ENCODE measurements at places on chromosomes 3 and 15.

- DNase-seq, result no peak
Observed at GRCh38 chr3:135311699-135312098, 516.6 kb downstream of the EPHB1 start.

GRCh38 chr3:150348500-150348899 lies 59.6 kb upstream of the TSC22D2 start:
- DNase-seq, result no peak

DNA sequence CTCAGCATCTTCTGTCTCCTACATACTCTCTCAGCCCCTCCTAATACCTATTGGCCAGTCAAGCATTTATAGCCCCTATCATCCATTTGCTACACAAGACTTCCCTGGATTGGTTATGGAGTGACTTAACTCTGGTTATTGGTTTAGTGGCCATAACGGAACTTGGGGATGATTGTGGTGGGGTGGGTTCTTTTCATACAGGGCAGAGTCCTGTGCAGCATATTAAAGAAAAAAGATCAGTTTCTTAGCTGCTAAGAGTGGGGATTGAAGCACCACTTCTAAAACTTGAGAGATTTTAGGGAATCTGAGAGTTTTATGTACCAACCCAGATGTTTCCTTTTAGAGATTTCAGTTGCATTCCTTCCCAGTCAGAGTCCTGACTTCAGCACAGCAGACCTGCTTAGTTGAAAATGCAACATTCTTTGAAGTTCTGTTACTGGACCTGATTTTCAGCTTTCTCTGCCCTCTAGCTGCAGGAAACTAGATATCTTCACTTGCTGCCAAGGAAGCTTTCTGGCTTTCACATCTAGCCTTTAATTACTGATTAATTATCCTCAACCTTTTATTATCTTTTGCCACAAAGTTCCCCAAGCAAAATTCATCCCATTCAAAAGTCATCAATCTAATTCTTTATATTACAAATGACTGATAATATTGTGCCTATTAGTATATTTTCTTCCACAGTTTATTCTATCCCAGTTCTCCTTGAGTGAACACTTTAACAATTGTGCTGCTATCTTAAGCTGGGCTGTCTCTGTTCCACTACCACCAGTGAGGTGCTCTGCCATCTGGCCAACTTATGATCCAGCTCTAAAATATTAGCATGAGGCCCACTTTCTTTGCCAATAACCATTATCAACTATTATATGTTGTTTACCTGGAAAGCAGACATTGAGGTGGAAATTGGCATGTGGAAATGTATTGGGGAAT lies 906.0 kb upstream of the ALCAM start:
- no peak for DNase-seq

DNA sequence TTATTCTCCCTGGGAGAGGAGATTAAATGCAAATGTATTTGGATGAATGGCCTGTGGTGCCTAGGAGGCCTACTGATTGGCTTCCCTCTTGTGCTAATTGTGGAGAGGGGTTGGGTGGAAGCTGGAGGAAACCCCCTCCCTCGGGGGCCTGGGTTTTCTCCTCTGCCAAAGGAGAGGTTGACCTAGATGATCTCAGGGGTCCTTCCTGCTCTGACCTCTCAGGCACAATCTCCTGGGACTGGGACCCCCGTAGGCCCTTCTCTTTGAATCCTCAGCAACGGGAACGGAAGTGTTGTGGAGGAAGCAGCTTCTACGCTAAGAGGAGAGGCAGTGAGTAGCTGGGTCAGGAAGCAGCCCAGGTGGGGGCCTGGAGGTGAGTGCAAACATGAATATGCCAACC lies 40.5 kb upstream of the MAGEF1 start:
- DNase-seq, result no peak

GRCh38 chr15:58521293-58521991 lies 89.7 kb downstream of the LIPC start:
- no peak for DNase-seq

GRCh38 chr3:170178651-170179050 lies 2.9 kb downstream of the PHC3 start:
- DNase-seq, result no peak

- no peak for DNase-seq
Observed at GRCh38 chr3:193509103-193509965, 45.4 kb downstream of the ATP13A4 start.

DNA sequence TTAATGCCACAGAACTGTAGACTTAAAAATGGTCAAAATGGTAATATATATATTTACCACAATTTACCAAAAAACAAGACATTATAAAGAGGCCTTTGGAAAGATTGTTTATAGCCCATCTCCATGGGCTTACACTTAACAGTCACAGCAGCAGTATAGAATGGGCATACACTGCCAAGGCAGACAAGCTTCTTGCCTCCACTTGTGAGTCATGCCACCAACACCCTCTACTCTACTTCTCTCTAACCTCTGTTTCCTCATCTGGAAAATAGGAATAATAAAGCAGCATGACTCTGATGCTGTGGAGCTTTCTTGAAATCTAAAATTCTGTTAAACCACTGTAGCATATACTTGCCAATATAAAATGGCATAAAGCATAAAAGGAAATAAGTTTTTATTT lies 14.4 kb upstream of the GPR156 start:
- DNase-seq, result no peak

- no peak for DNase-seq
Observed at GRCh38 chr15:57015897-57016296, 97.5 kb downstream of the TCF12 start.

DNA sequence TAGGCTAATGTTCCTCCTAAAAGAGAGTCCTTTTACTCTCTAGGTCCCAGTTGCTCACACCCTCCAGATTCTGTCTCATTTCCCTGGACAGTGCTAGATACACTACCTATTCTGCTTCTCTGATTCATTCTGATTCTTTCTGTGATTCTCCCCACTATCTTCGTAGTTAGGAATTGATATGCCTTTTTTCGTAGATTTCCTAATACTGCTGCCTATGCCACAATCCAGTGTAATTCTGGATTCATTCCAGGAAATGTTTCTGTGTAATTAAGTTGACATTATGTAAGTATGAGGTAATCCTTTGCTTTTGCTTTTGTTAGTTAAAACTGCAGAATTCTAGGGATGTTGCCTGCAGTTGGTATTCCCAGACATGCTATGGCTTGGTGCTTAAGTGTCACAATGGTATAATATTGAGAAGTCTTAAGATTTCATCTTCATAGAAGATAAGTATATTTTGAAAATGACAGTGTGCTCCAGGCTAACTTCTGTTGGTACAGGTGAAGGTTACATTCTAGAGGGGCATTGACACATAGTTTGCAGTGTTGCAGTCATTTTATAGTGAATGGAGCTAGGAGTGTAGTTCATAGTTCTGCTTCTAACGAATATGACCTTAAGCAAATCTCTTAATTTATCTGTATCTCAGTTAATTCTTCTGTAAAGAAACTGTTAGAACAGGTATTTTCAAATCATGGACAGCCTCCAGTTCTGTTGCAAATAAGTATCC lies 54.3 kb downstream of the RIOX2 start:
- no peak for DNase-seq

DNA sequence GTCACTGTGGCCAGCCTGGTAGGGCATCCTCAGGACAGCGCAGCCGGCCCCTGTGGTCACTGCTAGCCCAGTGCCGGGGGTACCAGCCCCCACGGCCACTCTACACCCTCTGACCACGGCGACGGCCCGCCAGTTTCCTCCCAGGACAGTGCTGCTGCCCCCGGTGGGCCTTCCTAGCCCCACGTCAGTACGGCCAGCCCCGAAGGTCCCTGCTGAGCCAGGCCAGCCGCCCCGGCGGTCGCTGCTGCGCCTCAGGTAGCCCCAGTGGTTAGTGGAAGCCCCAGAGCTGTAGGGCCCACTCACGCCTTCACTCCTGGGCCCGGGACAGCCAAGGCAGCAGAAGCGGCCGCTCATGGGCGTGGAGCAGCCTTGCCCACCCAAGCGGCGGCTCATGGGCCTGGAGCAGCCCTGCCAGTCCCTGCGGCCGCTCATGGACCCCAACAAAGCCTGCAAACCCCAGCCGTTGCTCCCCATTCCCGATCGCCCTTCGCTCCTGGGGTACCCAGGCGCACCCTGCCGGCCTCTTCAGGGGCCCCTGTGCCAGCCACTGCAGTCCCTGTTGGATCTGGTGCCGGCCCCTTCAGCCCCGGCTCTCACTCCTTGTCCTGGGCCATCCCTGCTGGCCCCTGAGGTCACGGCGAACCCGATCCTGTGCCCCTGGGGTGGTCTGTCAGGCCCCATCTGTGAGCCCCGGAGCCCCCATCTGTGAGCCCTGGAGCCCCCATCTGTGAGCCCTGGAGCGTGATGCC lies 9.5 kb upstream of the ROPN1B start:
- DNase-seq, result no peak

DNA sequence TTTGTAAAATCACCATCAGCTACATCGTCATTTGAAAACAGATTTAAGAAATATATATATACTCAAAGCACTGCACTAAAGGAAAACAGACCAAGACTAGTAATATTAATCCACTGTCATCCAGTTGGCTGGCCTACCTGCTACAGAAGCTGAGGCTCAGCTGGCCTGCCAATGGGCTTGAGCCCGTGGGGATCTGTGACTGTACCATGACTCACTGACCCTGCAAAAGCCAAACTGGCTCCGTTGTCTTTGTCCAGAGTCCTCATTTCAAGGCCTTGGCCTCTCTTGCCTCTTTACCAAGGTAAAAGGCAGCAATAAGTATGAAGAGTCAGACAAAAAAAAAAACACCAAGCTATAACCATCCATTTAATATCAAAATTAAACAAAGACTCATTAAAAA lies 463.5 kb upstream of the RASGRP1 start:
- no peak for DNase-seq

DNA sequence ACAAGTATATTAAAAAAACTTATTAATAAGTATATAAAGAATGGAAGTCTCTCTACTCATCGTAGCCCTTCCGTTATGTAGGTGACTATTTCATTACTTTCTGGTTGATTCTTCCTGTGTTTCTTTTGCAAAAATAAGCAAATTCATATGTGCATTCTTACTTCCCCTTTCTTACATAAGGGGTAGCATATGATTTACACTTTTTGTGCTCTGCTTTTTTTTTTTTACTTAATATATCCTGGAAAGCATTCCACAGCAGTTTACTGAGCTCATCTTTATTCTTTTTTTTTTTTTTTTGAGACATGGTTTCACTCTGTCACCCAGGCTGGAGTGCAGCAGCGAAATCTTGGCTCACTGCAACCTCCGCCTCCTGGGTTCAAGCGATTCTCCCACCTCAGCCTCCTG lies 12.9 kb downstream of the SCAMP5 start:
- DNase-seq, result no peak

- DNase-seq, result no peak
Observed at GRCh38 chr3:149809699-149810098, 3.3 kb upstream of the RNF13 start.

- no peak for DNase-seq
Observed at GRCh38 chr15:71331173-71331572, 215.9 kb downstream of the THSD4 start.

- DNase-seq, result no peak
Observed at GRCh38 chr15:57090496-57090859, 172.0 kb downstream of the TCF12 start.

- DNase-seq, result no peak
Observed at GRCh38 chr15:27686971-27687370, 412.1 kb downstream of the OCA2 start.

GRCh38 chr3:13504161-13504831 lies 24.2 kb downstream of the HDAC11 start:
- no peak for DNase-seq

DNA sequence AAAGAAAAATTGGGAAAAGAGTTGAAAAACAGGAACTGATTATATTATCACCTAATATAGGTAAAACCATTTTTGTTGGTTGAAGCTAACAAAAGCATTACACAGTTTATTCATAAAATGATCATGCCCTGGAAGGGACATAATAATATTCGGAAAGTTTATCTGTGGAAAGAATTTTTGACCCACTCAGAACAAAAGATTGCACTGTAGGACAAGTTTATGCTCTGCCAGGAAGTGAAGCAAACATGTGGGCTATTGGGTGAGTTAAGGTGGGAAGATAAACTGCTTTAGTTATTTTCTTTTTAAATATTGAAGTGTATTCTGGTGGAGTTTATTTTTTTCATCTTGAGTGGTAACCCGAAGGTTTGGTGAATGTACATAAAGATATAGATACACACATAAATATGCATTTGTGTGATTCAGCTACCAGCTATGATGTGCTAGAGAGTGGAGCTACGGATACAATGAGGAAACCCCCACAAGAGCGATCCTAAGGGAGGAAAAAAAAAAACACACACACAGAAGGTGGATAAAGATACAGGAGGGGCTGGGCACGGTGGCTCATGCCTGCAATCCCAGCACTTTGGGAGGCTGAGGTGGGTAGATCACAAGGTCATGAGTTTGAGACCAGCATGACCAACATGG lies 506.4 kb upstream of the THBS1 start:
- DNase-seq, result no peak

- DNase-seq, result no peak
Observed at GRCh38 chr15:23472678-23473077, 25.6 kb upstream of the GOLGA6L2 start.

- no peak for DNase-seq
Observed at GRCh38 chr15:35783203-35783602, 237.2 kb upstream of the DPH6 start.

DNA sequence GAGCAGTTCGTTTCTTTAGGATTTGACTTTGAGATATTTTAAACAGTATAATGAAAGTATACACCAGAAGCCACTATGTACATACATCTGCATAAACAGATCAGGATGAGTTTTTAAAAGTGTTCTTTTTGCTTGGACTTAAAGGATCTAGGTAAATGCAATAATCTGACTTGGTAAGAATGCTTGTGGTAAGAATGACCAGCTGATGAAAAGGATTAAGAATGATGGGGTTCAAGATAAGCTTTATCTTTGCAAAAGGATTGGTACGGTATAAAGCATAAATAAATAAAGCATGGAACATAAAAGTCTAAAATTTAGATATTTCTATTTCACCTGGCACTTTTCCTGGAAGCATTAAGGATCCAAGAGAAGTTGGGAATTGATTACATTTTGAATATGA lies 9.8 kb upstream of the MME start:
- no peak for DNase-seq

DNA sequence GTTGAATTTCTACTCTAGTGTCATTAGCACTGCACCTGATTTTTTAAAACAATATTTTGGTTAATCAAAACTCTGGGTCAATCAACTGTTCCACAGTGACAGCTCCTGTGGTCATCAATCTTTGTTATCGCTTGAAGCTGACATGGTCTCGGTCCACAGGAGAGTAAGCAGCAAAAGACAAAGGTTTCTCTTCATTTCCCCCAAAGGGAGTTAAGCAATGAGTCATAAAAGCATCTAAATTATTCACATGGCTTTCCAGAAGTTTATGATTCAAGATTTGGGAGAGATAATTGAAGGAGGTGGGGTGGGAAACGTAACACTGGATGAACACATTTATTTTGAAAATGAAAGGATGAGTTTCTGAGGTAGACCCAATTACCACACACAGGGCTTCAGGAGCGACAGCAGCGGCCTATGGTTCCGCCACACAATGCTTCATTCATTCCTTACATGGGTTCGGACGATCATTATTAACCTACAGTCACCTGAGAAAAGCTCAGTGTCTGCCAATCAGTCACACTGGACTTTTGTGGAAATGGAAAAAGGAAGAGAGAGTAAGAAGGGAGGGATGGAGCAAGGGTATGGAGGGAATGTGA lies 505.1 kb downstream of the FHIT start:
- DNase-seq, result no peak

All from progenitor cell of endocrine pancreas (in vitro differentiated cells).